ENCODE measurements at places on chromosomes 3 and 15.

- DNase-seq = no peak
Observed at GRCh38 chr15:57662802-57663201, 43.7 kb upstream of the POLR2M start.

DNA sequence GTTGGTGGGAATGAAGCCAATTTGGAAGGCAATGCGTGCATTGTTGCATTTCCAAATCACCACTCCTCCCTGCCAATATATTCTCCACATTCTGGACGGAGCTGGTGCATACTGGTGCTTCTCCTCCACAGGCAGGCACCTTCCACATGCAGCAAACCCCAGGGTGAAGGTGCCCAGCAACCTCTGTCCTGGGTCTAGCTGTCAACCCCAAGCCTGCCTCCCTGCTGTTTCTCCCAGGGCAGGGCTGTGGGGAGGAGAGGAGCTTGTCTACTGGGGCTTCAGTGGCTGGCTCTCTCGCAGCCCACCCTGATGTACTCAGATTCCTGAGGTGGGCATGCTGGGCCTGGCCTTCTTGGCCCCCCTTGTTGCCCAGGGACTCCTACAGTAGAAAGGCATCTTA lies 20.1 kb downstream of the GASK1A start:
- no peak for DNase-seq

DNA sequence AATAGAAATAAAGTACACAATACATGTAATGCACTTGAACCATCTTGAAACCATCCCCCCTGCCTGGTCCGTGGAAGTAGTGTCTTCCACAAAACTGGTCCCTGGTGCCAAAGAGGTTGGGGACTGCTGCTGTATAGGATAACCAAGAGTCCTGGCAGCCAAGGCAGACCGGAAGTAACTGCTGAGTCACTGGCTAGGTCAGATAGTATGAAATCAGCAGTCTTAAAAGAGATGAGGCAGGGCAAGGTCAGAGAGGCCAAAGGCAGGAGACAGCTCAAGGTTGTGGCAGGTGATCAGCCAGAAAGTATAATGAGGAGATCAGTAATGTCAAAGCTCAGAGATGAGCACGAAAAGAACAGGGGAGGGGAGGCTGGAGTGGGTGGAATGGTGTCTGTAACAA lies 60.2 kb downstream of the MAP3K13 start:
- no peak for DNase-seq

GRCh38 chr3:195609229-195609628 lies 25.5 kb upstream of the APOD start:
- DNase-seq = no peak

GRCh38 chr15:67097930-67098740 lies 32.7 kb downstream of the SMAD3 start:
- no peak for DNase-seq

DNA sequence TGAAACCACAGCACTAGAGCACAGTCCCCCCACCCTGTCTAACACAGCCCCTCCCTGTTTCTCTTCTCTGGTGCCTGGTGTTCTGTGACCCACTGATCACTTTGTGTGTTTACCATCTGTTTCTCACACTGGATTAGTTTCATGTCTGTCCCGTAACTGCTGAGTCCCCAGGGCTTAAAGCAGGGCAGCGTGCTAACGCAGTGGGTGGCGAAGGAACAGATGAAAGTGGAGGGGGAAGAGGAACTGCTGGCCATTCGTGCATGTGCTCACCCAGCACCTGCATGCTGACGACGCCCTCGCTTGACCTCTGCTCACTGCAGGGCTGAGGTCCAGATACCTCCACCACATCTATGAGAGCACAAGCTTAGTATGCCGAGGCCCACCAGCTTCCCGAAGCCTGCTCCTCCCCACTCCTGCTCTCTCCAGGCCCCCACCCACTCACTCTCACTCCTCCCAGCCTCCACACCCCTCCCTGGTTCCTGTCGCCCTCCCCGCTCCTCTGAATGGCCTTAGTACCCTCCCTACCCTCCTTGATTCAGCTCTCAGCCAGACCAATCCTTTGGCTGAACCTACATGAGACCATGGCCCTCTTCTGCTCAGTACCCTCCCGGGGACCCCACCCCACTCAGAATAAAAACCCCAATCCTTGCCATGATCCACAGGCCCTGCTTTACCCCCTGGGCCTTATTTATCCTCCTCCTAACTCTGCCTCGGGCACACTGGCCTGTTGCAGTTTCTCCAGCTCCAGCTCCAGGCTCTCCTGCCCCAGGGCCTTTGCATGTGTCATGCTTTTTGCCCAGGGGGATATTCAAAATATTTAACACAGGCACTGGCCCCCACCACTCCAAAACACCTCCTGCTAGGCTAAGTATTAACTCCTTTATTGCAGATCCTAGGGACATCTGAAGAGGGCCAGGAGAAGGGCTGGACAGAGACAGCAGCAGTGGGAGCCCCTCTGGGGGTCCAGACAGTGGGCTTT lies 15.1 kb upstream of the IQSEC1 start:
- no peak for DNase-seq

GRCh38 chr3:36957862-36958686 lies 13.2 kb upstream of the TRANK1 start:
- no peak for DNase-seq

DNA sequence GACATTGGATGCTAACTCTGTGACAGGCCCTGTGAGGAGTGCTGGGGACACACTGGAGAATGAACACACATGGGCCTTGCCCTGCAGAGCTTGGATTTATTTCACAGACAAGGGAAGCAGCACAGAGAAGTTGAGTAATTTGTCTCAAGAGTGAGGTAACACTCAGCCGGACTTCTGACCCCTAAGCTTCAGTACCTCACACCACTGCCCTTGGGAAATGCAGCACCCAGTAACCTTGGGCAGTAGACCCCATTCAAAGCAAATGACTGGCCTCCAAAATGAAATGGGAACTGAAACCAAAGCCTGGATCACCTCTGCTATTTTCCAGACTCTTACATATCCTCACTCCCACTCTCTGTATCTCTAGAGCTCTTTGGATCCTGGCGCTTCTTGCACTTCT lies 37.3 kb downstream of the RFT1 start:
- no peak for DNase-seq

DNA sequence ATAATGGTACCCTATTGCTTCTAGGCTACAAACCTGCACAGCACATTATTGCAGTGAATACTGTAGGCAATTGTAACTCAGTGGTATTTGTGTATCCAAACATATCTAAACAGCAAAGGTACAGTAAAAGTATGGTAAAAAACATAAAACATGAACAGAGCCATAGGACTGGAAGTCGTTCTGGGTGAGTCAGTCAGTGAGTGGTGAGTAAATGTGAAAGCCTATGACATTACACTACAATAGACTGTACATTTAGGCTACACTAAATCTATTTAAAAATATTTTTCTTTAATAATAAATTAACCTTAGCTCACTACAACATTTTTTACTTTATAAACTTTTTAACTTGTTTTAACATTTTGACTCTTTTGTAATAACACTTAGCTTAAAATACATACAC lies 21.3 kb downstream of the RAB6B start:
- DNase-seq = no peak

DNA sequence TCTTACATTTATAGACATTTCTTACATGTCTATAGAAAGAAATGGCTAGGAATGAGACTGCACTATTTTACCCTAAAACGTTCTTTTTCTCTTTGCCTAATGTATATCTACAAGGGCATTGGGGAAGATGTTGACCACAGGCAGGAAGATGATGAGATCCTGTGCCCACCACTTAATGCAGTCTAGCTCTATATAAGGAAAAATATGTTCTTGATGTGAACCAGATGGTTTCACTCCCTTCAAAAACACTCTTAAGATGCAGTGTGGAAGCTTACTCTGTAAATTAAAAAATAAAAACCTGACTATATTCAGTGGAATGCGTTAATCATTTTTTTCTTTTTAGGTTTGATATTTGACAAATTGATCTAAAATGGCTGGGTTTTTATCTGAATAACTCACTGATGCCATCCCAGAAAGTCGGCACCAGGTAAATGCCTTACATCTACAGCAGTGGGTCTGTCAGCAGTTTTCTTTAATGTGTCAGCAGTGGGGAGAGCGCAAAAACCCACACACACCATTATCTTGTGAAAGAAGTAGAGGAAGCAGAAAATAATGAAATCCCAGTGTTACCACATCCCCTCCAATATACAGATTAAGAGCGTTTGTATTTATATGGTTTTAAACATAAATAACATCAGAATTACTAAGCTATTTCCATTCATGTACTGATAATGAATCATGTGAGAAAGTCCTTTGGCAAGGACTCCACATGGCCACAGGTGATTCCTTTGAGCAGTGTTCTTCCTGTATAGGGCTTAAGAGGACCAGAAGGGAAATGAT lies 10.1 kb downstream of the AGTR1 start:
- DNase-seq = no peak

GRCh38 chr3:183006396-183007002 lies 26.2 kb upstream of the DCUN1D1 start:
- DNase-seq = no peak

- DNase-seq = no peak
Observed at GRCh38 chr15:77024273-77025082, 29.6 kb downstream of the PSTPIP1 start.

GRCh38 chr3:36244728-36245127 lies 135.6 kb upstream of the STAC start:
- DNase-seq = no peak

DNA sequence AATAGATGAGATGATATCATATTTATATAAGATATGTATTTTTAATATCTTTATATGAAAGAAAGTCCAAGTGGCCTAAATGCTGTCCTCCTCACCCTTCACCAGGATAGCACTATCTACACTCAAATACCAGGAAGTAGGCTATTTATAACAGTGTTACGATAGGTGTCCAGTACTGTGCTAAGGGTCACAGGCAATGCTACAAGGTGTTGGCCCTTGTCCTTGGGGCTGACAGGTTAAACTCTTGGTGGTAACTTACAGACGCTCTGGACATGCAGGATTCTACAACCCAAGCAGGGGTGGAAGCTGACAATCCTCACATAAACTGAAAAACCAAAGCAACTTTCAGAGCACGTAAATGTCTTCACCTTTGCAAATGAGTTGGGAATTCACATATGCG lies 22.3 kb downstream of the NCEH1 start:
- DNase-seq = no peak

GRCh38 chr15:27787931-27788330 lies 311.2 kb downstream of the OCA2 start:
- DNase-seq = no peak

- DNase-seq = no peak
Observed at GRCh38 chr3:173958805-173959204, 561.3 kb downstream of the NLGN1 start.

- DNase-seq = no peak
Observed at GRCh38 chr15:78414621-78415250, 23.3 kb upstream of the IREB2 start.

- no peak for DNase-seq
Observed at GRCh38 chr3:150887031-150887430, 18.2 kb downstream of the MINDY4B start.

- DNase-seq = no peak
Observed at GRCh38 chr3:149145974-149146373, 16.5 kb downstream of the HPS3 start.

DNA sequence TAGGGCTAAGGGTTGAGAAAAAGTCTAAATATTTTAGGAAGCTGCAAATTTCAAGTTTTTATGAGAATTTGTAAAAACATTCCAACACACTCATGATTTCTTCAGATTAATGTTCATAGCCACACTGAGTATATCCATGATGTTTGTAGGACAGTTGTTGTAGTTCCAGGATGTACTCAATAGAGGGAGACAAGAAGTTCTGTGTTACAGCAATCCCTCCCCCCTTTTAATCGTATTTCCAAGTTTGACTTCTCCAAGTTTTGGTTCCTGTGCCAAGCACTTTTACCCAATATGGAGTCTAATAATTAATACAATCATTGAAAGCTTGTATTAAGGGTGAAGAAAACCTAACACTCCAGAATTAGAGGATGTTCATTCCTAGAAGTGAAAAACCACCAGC lies 143.4 kb downstream of the FEZF2 start:
- no peak for DNase-seq

DNA sequence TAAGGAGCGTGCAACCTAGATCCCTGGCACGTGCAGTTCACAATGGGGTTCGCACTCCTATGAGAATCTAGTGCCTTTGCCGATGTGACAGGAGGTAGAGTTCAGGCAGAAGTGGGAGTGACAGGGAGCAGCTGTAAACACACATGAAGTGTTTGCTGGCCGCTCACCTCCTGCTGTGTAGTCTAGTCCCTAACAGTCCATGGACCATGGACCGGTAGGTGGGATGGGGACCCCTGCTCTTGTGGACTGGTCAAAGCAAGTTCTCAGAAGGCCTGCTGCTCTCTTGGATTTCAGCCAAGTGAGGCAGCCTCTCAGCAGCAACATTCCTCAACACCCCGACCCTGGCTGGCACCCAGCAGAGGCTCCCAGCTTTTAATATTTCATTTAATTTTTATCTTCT lies 58.2 kb upstream of the SNRPA1 start:
- DNase-seq = no peak

DNA sequence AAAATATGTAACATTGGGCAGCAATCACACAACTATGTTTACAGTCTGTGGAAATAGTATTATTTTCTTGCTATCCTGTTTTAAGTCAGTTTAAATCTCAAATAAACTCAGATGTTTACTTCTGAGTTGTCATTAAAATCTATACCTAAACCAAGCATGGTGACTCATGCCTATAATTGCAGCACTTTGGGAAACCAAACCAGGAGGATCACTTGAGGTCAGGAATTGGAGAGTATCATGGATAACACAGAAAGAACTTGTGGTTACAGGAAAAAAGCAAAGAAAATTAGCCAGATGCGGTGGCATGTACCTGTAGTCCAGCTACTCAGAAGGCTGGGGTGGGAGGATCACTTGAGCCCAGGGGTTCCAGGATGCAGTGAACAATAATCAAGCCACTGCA lies 631.6 kb upstream of the EPHA6 start:
- DNase-seq = no peak

DNA sequence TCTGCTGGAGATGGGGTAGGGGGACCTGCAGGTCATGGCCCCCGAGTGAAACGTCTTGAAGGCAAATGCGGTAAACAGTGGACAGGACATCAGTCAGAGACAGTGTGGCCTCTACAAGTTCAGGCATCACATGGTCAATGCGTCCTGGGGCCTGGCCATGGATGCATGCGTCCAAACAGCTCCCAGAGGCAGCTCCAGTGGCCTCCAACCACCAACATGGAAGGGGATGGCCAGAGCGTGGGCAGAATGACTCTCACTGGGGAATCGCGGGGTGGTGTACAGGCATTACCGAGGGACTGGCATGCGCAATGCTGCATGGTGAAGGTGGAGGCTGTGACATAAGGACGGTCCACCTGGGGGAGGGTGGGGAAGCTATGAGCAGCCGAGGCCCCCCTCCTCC lies 35.6 kb upstream of the IQSEC1 start:
- no peak for DNase-seq
